CD8-positive, alpha-beta memory T cell (primary cell): ENCODE measurements at places on chromosomes 2 and 18.

GRCh38 chr18:77124452-77124922, 8.1 kb downstream of the MBP start:
- peak; percentile 57 for DNase-seq
- no peak overlapping the region for H3K27ac ChIP-seq
- peak overlapping the region; percentile 46 for H3K4me3 ChIP-seq
- H3K36me3 ChIP-seq = peaks cover 4% of the 10 kb centered on the region

DNA sequence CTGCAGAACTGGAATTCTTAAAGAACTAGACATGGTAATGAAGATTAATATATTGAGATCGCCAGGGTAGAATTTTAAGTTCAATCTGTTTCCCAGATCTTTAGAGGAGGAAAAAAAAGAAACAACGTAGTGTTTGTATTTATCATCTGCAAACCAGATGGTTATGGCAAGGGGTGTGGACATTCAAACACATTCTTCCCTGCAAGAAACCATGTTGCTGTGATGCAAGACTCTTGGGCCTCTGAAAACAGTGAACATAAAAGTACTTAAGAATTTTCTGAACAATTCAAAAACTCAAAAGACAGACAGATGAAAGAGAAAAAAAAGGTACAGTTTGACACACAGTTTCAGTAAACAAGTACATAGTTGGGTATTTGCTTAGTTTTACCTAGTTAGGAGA, 35.6 kb downstream of the COL5A2 start:
- no peaks in the 10 kb centered on the region for H3K27me3 ChIP-seq
- H3K36me3 ChIP-seq = no peaks in the 10 kb centered on the region
- H3K4me1 ChIP-seq = no peaks in the 10 kb centered on the region
- H3K4me3 ChIP-seq = no peak overlapping the region
- no peak overlapping the region for H3K27ac ChIP-seq

GRCh38 chr18:48851599-48851960, 99.2 kb downstream of the SMAD7 start:
- no peak overlapping the region for H3K4me3 ChIP-seq
- H3K27ac ChIP-seq = no peak overlapping the region
- H3K27me3 ChIP-seq = no peaks in the 10 kb centered on the region
- no peaks in the 10 kb centered on the region for H3K36me3 ChIP-seq

- DNase-seq = no peak
- peaks cover 11% of the 10 kb centered on the region for H3K27me3 ChIP-seq
- H3K4me3 ChIP-seq = no peak overlapping the region
- no peaks in the 10 kb centered on the region for H3K36me3 ChIP-seq
- H3K27ac ChIP-seq = no peak overlapping the region
These were observed 19.2 kb upstream of the PKDCC start for GRCh38 chr2:42028571-42029148.

GRCh38 chr2:109448207-109448606, 165.6 kb downstream of the SEPTIN10 start:
- H3K4me1 ChIP-seq = no peaks in the 10 kb centered on the region
- H3K4me3 ChIP-seq = no peak overlapping the region

DNA sequence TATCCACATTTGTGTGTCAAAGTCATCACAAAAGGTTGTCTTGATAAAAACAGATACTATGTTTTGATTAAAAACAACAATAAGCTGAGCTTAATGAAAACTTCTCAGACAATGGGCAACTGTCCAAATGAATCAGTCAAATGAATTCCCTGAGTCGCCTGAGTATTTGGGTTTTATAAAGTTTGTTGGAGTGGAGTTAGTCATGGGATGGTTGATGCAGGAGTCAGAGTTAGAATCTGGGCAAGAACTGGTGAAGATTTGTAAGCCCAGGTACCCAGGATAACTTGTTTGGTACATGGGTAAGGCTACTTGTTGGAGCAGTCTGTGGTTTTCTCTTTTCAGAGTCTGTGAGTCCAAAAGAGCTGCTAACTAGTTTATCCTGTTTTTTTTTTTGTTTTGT, 34.4 kb upstream of the RAPGEF4 start:
- no peak for DNase-seq
- H3K4me3 ChIP-seq = no peak overlapping the region
- no peaks in the 10 kb centered on the region for H3K36me3 ChIP-seq

DNA sequence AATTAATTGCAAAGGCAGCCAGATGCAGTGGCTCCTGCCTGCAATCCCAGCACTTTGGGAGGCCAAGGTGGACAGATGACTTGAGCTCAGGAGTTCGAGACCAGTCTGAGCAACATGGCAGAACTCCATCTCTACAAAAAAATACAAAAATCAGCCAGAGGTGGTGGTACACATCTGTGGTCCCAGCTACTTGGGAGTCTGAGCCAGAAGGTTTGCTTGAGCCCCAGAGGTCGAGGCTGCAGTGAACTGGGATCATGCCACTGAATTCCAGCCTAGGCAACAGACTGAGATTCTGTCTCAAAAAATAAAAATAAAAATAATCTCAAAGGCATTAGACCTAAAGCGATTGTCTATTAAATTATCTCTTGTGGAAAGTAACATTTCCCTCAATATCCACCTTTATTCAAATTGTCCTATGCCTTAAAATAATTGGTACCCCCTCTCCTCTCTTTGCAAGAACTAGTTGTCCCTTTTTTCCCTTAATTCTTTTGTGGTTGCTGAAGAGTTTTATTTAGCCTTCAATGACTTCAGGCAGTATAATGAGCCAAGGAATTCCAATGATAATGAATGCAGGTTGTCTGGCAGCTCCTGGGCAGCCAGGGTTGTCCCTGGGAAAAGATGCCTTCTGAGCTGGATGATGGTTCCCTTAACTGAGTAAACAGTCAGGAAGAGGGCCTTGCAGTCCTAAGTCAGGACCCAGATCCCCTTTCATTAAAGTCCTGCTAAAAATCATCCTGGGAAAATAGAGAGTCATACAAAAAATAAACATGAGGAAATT, 32.2 kb downstream of the GPR75 start:
- H3K4me1 ChIP-seq = no peaks in the 10 kb centered on the region
- H3K27me3 ChIP-seq = no peaks in the 10 kb centered on the region
- H3K4me3 ChIP-seq = no peak overlapping the region
- H3K36me3 ChIP-seq = no peaks in the 10 kb centered on the region
- H3K27ac ChIP-seq = no peak overlapping the region
